ENCODE measurements at places on chromosomes 11 and 22.

DNA sequence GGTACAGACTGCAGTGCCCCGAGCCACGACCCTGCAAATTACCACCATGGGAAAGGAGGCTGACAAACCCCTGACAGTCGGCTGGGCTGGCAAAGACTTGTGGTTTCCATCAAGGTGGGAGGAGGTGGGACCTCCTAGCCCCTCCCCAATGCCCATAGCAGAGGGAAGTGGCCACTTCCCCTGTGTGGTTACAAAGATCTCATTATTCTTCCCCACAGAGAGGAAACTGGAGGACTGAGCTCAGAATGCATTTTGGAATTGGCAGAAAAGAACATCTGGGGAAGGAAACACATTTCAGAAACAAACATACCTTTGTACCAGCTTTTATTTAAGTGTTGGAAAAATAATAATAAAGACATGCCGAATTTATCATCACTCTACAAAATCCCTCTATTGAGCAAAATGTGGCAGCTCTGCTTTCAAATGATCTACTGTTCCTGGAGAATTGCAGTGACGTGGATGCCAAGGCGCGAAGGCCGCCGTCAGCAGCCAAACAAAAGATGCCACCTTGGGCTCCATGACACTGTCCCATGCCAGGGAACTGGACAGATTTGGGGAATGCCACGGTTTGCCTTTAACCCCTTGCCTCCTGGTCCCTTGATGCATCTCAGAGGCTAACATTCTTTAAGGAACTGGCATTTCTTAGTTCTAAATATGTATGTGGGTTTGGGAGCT is 169.6 kb downstream of the CRYBB2 start:
- no peak for DNase-seq

DNA sequence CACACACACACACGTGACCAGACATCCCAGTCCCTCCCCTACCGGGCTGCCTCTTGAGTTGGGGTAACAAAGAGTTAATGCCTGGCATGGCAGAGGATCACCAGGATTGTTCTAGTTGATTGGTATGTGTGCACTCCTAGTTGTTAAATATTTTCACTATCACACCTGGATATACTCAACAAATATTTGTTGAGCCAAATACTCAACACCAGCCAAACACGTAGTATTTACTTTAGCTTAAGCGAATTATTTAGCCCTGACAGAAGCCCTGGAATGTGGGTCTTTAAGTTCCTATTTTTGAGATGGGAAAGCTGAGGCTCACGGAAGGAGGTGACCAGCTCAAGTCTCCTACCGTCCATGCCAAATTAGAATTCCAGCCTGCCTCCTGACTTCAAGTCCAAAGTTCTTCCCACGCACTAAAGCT is 10.5 kb downstream of the CD3E start:
- no peak for DNase-seq

DNA sequence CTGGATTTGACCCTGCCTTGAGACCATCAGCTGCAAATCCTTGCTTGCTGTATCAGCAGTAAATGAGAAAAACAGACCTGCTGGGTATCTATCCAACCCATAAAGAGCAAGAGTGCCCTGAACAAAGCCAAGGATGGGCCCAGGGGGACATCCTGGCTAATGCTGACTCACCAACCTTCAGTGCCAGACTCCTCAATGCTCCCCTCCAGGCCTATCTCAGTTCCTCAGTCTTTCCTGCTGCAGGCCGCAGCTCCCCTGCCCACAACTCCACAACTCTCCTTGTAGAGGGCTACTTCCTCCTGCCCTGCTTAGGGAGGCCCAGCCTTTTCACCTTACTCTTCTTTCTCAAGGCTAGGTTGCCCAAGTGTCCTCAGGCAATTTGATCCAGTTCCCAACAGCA is 2.6 kb downstream of the LAMTOR1 start:
- no peak for DNase-seq

GRCh38 chr11:35274909-35275785 is 136.2 kb downstream of the CD44 start:
- no peak for DNase-seq

DNA sequence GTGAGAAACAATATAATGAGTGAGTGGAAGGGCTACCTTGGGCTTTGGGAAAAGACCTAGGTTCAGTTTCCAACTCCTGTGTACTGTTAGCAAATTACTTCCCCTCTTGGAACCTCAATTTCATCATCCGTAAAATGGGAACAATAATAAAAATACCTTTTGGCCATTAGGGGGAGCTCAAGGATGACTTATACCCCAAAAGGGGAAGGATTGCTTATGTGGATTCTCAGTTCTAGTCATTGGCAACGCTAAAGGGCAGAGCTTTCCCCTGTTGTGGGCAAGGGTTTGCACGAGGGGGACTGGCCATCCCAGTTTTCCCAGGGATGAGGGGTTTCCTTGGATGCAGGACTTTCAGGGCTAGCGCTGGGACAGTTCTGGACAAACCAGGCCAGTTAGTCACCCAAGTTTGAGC is 3.1 kb upstream of the COMMD9 start:
- DNase-seq = peak; percentile 32

GRCh38 chr11:79098146-79098545 is 342.7 kb downstream of the TENM4 start:
- DNase-seq = no peak

- DNase-seq = no peak
These were observed 55.8 kb downstream of the CD6 start for GRCh38 chr11:61027141-61027840.

DNA sequence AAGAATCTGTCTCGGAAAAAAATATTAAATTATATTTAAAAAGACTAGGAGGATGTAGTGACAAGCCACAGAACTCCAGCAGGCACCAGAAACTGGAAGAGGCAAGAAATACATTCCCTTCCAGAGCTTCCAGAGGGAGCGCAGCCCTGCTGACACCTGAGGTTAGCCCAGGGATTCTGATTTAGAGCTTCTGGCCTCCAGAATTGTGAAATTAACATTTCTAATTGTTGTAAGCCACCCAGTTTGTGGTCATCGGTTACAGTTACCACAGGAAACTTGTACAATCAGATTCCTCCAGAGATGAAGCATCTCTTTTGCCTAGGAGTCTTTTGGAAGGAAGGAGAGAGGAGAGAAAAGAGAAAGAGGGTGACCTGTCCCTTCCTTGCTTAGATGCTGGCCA is 6.4 kb upstream of the UBASH3B start:
- no peak for DNase-seq

DNA sequence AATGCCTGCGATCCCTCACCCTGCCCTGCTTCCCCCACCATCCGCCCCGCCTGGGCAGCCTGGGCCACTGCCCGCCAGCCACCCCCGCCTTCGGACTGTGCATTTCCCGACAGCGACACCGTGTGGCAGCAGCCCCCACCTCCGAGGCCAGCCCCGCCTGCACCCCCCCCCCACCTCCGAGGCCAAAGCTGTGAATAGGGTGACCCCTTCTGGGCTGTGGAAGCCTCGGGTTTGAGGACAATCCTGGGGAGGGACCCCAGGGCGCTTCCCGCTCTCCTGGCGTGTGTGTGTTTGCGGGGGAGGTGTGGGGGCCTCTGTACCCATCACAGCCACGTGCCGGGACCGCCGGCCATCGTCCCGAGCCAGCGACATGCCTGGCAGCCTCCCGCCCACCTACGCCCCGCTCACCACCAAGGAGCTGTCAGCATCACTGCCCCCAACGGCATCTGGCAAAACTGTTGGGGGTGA is 33.8 kb upstream of the PPARA start:
- DNase-seq = peak; percentile 79

DNA sequence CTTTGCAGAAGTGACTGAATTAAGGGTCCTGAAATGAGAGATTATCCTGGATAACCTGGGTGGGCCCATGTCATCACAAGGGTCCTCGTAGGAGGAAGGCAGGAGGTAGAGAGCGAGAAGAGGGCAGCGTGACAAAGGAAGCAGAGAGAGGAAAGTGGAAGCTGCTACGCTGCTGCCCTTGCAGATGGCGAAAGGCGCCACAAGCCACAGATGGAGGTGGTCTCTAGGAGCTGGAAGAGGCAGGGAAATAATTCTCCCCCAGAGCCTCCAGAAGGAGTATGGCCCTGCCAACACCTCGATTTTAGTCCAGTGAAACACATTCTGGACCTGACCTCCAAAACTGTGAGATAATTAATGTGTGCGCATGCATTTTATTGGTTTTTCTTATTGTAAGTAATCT is 13.4 kb downstream of the TMEM184B start:
- no peak for DNase-seq

DNA sequence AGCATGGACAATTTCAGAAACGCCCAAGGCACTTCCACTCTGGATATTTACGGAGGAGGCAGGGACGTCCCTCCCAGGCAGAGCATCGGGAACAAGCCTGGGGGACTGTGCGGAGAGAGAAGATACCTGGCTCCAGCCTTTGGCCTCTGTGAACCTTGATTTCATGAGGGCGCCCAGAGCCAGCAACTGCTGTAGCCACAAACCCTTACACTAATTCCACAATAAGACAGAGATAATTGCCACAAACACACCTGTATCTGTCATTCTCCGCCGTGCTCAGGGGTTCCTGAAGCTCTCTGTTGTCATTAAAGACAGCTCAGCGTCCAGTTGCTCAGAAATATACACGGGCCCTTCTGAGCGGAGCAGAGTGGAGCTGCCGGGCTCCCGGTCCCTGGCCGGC is 1292.1 kb downstream of the TBC1D22A start:
- no peak for DNase-seq

DNA sequence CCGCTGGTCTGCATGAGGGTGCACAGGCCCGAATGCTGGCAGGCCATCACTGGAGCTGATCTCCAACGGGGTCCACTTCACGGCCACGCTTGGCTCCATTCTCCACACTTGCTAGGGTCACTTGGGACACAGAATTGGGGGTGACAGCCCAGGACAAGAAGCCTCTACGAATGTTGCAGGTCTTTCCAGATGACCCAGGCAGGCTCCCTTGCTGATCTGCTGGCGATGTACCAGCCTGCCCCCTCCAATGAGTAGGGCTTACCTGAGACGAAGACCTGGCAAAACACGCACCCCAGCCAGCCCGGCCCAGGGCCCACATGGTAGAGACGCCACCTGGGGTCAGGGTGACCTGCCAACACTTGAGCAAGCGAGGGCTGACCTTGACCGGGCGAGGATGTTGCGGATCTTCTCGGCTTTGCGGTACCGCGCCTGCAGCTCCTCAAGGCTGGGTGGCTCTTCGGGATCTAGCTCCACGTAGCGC is 44.9 kb downstream of the C11orf58 start:
- DNase-seq = no peak

- no peak for DNase-seq
These were observed 596.6 kb downstream of the METTL15 start for GRCh38 chr11:28704801-28705200.

GRCh38 chr22:19815093-19815822 is 39.4 kb downstream of the GNB1L start:
- DNase-seq = no peak

GRCh38 chr11:8631395-8632118 is 37.5 kb upstream of the STK33 start:
- no peak for DNase-seq

DNA sequence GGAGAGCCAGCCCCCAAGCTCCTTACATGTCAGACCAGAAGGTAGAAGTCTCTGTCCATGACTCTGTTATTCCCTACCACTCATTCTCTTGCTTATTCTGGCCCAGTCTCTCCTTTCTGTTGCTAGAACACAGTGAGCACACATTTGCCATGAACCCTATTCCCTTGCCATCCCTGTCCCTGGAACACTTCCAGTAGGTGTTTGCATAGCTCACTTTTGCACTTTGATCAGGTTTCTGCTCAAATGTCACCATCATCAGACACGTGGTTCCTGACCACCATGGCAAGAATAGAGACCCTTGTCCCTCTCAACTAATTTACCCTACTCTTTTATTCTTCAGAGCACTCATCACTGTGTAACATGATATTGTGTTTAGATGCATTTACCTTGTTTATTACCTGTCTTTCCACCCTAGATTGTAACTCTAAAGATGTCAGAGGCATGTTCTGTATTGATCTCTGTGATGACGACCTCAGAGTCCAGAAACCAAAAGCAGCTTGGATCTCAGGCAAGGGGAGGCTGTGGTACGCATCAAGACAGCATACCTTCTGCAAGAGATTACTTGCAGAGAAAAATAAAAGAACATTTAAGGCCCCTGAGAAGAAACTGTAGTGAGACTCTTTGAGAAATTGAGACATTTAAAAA is 606.4 kb downstream of the OPCML start:
- DNase-seq = no peak

- DNase-seq = no peak
These were observed 88.6 kb upstream of the B3GAT1 start for GRCh38 chr11:134500621-134501020.

DNA sequence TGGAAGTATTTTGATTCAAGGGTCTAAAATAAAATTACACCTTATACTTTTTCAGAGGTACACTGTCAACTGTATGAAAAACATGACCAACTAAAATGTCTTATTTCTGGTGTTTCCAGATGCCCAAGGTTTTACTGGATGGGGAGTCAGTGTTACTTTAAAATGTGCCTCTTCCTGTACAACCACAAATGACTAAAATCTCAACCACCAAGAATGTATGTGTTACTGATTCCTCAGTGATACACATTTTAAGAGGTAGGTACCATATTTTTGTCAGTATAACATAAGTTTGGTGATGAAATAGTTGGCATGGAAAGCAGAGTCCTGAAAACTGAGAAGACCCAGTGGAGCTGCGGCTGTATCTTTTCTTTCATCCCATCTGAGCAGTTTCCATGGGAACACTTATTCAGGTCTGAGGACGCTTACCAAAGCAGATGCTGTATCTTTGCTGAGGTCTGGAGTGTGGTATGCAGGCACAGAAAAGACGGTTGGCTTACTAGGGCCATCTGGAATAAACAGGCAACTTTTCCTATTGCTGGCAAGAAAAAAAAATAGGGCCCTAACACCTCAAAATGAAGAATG is 21.2 kb upstream of the TP53AIP1 start:
- DNase-seq = no peak

GRCh38 chr11:75325713-75326438 is 25.6 kb downstream of the ARRB1 start:
- DNase-seq = peak; percentile 93

- DNase-seq = no peak
These were observed 31.4 kb upstream of the AQP11 start for GRCh38 chr11:77558380-77558779.

GRCh38 chr11:43418197-43418596 is 59.5 kb downstream of the TTC17 start:
- DNase-seq = no peak

DNA sequence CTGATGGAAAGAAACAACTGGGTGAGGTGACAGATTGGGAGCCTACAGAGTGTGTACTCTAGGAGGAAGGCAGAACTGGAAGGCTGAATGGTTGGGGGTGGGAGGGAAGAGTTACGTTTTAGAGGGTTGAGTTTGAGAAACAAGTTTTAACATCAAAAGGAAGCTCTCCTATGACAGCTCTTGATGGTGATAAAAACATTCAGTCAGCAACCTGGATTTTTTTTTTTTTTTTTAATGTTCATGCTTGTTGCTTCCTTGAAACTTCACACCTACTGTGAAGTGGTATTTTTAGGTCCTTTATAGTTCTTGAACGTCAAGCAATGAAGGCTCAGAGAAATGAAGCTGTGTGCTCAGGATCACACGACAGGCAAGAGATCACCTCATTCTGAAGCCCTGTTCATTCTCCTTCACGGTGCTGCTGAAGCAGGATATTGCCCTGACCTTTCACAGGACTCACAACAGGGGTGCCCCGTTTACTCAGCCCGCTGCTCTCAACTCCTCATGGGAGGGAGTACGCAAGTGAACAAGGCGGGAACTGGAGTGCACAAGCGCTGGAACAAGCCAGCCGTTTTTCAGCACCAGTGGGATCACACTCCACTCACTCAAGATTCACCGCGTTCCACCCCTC is 1.6 kb upstream of the TMEM109 start:
- DNase-seq = no peak
